ENCODE measurements at places on chromosomes 3 and 15.

DNA sequence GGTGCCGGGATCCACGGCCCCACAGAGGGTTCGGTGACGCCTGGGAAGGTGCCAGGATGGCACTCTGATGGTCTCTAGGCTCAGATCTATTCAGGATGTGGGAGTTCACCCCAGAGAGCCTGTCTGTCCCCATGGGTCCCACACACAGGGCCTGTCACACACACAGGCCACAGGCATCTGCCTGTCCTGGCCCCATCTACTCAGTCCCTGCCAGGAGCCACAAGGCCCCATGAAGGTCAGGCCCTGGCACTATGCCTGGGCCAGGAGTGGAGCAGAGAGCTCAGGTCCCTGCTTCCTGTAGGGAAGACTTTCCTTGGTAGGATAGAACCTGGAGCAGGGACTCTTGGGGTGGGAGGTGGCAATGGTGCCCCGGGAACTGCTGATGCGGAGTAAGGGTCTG is 49.0 kb upstream of the FURIN start:
- DNase-seq, result no peak

GRCh38 chr3:172644258-172644657 is 66.6 kb downstream of the NCEH1 start:
- DNase-seq, result no peak

DNA sequence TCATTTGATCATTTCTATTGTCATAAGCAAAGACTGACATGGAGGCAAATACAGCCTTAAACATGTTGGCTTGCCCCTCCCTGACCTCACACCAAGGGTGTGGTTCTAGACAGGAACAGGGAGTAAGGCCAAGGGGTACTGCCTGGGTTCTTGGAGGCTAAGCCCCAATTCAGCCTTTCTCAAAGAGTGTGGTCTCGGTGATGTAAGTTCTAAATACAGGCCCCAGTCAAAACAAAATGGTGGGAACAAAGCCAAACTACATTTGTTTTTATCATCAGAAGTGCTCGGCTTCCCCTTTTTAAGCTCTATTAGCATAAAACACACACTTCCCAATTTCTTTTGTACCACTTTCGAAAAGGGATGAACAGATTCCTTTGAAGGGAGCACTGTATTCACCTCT is 129.5 kb downstream of the ATP8B4 start:
- no peak for DNase-seq

GRCh38 chr3:18901571-18901970 is 246.7 kb upstream of the KCNH8 start:
- DNase-seq, result no peak

DNA sequence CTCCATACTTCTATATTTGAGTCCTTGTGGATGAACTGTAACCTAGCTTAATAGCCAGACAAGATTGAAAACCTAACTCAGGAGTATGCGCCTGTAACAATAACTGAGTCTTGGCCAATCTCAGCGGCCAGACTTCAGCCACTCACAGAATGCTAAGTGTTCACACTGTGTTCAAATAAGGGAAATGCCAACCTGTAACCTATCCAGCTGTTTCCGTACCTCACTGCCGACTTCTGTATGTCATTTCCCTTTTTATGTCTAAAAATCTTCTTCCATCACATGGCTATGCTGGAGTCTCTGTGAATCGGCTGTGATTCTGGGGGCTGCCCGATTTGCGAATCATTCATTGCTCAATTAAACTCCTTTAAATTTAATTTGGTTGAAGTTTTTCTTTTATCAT is 169.2 kb downstream of the NFKBIZ start:
- DNase-seq, result no peak

- no peak for DNase-seq
Measured at GRCh38 chr15:40416056-40416455, 10.5 kb downstream of the IVD start.

DNA sequence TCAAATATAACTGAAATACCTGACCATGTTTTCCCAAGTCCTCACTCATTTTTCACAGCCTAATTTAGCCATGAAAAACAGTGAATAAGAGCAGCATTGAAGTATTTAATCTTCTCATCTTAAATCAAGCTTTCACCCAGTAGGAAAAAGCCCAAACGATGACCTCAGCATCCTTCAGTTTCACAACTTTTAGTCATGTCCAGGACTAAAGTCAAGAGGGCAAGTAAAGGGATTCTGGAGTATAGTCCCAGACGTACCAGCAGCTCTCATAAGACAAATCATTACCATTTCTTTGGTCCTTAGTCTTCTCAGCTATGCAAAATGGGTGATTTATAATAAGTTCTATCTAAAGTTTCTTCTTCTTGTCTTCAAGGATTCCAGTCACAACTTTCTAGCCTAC is 237.3 kb downstream of the IL5RA start:
- DNase-seq, result no peak

DNA sequence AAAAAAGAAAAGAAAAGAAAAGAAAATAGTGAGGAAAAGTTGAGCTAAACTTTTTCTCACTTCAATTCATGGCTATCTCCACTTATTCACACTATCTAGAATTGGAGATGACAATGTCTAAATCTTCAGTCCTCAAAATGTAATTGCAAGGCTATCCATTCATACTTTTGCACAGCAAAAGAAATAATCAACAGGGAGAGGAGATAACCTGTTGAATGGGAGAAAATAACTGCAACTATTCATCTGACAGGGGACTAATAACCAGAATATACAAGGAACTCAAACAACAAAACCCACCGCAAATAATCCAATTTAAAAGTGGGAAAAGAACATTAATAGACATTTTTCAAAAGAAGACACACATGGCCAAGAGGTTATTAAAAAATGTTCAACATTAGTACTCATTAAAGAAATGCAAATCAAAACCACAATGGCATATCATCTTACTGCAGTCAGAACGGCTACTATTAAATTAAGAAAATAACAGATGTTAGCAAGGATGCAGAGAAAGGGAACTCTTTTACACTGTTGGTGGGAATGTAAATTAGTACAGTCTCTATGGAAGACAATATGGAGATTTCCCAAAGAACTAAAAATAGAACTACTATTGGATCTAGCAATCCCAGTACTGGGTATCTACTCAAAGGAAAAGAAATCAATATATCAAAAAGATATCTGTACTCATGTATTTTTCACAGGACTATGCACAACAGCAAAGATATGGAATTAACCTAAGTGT is 73.5 kb upstream of the PPIB start:
- no peak for DNase-seq

- no peak for DNase-seq
Measured at GRCh38 chr3:151555523-151555922, 94.7 kb upstream of the IGSF10 start.

DNA sequence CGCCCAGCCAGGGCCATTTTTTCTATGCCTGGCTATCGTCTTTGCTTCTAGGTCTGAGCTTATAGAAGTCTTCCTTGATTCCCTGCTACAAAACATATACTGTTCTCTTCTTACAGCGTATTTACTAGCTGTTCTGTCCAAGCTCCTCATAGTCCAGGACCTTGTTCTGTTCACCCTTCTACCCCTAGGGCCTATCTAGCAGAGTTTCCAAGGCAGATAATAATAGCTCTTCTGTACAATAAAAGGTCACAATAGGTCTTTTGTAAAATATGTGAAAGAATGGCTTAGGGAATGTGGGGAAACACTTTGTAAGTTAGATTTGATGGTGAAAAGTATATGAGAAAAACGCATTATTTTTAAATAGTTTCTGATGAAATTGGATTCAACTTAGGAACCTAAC is 158.2 kb downstream of the P3H2 start:
- no peak for DNase-seq

GRCh38 chr3:54573858-54574257 is 354.0 kb downstream of the LRTM1 start:
- no peak for DNase-seq

GRCh38 chr3:158911586-158911985 is 109.7 kb downstream of the MFSD1 start:
- no peak for DNase-seq

DNA sequence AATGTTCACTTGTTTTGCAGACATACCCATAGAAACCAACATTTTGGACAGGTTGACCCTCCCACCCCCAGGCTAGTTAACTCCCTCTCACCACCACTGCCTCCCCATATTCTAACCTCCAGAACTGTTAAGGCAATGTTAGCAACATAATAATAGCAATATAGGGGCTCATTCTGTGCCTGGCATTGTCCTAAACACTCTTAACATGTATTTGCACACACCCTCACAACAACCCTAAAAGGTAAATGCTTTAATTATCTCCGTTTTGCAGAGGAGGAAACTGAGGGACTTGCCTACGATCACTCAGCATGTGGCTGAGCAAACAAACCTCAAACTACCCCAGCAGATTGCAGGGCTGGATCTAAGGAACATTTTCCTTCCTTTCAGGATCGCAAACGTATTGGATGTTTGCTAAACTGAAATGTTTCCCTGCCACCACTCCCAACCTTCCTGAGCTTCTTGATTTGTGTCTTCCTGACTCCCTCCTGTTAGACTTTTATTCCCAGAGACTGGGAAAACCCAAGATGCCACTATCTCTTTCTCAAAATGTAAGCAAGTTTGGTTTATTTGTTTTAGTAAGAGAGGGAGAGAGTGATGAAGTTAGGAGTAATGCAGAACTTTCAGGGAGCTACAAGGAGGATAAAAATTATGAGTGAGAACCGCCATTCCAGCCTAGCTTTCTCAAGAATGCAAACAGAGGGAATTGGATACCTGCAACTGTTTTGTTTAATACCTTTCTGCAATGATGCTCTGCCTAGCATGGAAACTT is 1.3 kb downstream of the SCG5 start:
- no peak for DNase-seq

DNA sequence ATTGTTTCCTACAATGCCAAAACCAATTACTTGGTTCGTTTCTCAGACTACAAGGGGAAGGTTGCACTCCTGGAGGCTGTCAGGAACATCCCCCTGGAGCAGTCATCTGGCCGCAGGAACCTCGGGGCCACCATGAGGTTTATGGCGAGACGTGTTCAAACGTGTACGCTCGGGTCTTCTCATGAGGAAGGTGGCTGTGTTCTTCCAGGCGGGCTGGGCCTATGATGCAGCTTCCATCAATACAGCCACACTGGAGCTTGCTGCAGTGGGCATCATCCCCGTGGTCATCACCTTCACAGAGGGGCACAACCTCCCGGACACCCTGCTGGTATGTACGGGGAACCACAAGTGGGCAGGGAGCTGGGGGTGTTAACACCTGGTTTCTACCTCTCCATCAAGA is 94.5 kb upstream of the COL6A5 start:
- DNase-seq, result no peak

DNA sequence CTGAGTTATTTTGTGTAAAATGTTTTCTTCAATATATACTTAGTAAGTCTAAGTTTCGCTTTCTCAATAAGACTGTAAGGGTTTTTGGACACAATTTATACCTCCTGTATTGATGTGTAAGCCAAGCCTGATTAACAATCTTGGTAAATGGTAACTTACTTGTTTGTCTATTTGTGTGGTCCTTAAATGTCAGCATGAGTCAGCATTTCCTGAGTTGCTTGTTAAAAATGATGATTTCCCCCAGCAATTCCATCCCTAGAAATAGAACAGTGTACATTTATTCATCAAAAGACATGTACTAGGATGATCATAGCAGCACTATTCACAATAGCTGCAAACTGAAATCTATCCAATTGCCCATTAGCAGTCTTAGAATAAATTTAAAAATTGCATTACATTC is 53.4 kb upstream of the LRIG1 start:
- DNase-seq, result no peak

DNA sequence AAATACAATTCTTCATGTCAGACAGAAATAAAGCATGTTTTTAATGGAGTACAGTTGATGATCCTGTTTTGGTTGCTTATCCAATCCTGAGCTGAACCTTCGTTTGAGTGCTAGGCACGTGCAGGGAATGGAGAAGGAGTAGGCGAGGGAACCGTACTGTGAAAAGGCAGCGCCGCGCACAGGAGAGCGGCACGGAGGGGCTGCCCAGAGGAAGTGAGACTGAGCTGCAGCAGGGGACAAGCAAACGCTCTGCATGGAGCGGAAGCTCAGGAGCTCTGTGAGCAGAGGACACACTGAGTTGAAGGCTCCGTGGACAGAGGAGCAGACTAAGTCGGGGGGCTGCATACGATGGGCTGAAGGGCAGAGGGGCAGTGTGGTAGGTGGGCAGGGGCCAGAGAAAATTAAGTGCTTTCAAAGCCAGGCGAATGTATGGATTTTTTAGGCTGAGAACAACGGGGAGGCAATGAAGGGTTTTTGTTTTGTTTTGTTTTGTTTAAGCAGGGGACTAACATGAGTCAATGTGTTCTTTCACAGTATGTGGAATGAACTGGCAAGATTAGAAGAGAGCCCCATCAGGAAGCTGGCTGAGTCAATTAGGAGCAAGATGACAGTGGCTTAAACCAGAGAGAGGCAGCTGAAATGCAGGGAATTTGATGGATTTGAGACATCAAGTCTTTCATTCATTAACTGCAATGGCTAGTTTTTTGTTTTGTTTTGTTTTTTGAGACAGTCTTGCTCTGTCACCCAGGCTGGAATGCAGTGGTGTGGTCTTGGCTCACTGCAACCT is 23.8 kb upstream of the TM2D3 start:
- DNase-seq, result no peak

GRCh38 chr3:31250116-31250777 is 282.5 kb upstream of the STT3B start:
- no peak for DNase-seq

- no peak for DNase-seq
Measured at GRCh38 chr15:89329329-89330084, 5.1 kb downstream of the POLG start.

DNA sequence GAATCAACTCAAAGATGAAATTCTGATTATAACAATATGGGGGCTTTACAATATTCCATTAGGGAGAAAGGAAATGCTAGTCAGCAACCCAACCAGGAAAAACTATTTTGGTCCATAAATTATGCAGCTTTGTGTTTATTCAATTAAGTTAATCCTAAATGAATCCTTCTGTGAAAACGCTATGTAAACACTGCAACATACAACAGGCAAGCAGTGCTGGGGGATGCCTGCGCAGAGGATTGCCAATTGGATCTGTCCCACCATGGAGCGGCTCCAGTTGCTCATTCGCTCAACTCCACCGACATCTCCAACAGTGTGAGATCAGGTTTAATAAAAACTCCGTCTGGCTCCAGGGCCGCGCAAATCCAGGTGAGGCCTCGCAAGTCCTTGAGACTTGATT is 290.5 kb upstream of the VEPH1 start:
- DNase-seq, result no peak

DNA sequence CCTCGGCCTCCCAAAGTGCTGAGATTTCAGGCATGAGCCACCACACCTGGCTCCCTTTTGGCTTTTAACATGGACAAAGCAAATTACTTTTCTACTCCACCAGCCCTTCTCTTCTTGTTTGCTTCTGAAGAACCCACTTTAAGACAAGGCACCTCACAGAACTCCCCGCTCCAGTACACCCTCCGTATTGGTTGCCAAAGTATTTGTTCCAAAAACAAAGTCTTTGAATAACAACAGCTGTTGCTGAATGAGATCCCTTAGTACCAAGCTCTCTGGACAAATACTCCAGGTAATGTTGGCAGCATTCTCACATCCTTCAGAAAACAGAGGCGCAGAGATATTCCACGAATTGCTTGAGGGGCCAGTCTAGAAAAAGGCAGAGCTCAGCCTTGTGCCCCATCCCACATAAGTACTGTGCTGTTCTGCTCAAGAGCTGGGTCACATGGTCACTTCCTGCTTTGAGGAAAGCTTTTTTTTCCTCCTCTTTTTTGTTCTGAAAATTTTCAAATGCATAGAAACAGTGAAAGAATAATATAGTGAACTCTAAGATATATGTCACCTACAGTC is 7.3 kb upstream of the CHCHD6 start:
- DNase-seq, result no peak
